H4 (cell line): ENCODE measurements at places on chromosomes 7 and 10.

GRCh38 chr10:23419655-23420329, 19.1 kb upstream of the OTUD1 start:
- DNase-seq = no peak

- DNase-seq = peak; percentile 76
Observed at GRCh38 chr7:8931906-8932646, 498.7 kb downstream of the NXPH1 start.

DNA sequence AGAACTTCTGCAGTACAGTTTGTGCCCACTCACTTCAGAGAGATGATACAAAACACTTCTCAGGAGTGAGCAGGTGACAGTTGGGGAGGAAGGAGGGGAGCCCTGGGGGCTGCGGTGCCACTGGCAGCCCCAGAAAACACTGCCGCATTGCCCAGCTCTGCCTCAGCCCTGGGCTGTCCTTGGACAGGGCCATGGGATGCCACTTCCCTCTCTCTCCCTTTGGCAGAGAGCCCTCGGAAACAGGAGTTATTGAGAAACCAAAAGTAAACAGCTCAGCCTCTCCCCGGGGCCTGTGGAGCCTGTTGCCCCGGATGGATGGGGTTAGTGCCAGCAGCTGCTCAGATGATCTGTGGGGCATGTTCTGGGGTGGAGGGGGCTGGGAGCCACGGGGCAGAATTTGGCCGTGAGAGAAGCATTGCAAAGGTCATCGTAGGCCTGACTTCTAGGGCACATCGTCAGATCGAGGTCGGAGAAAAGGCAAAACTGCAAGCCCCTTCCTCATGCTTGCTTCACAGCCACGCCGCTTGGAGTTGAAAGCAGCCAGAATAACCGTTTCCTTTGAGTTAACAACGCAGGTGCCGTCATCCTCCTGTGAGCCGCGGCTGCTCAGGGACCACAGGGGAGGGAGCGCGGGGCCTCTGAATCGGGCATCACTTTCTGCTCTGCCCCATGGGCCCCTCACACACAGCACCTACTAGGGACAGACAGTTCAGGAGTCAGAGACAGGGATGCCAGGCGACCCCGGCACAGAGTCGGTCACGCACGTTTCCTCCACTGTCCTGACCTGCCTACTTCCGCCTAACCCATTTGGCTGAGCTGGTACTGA, 256.4 kb downstream of the CAMK1D start:
- peak; percentile 66 for DNase-seq

GRCh38 chr7:81394029-81394428, 375.8 kb downstream of the HGF start:
- DNase-seq = no peak

DNA sequence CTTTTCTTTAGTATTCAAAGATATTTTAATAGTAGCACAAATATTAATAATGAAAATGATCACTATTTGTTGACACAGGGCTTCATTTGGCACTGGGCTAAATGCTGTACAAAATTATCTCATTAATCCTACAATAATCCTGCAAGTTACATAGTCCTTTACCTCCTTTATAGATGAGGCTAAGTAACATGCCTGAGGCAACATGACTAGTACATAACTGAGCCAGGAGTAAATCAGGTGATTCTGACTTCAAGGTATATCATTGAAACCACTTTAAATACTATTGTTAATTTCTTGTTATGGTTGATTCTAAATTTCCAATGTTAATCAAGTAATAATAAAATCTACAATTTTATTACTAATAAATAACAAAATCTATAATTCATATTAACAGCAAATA, 39.8 kb downstream of the SEM1 start:
- DNase-seq = no peak

GRCh38 chr10:91410638-91411371, 661 bp downstream of the HECTD2 start:
- DNase-seq = no peak

GRCh38 chr10:71103961-71104360, 108.4 kb upstream of the UNC5B start:
- no peak for DNase-seq

DNA sequence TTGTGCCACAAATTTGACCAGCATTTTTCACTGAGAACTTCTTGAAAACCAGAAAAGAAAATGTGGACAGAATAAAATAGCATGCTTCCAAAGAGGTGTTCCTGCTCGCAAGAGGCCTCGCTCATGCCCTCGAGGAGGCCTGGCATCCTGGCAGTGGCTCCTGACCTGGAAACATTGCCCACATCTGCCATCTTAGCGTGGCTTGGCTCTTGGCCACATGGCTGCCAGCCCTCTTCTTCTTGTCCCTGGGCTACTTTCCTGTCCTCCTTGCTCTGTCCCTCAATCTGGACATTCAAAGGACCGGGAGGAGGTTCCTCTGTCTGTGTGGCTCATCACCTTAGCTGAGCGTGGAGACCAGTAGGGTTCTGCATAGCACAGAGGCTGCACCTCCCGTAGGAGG, 131.6 kb upstream of the TMEM72 start:
- DNase-seq = no peak

DNA sequence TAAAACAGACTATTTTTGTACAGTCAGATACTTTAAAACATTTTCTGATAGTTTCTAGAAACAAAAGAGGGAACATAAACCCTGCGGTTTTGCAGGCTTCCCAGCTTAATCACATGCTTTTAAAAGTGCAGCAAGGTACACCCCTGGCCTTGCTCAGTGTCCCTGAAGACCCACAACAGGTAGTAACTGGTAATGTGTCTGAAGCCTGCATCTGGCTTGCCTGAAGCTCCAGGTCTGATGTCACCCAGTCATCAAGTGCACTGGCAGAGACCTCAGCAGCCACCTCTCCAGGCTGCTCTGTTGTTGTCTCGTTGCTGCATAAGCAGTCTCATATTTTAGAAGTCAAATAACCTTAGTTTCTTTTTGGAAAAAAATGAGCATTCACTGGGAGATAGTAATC, 376.1 kb upstream of the MTPN start:
- DNase-seq = no peak

- DNase-seq = no peak
Observed at GRCh38 chr10:99393683-99394082, 36.7 kb downstream of the GOT1 start.

- no peak for DNase-seq
Observed at GRCh38 chr7:3432911-3433310, 131.9 kb downstream of the SDK1 start.

DNA sequence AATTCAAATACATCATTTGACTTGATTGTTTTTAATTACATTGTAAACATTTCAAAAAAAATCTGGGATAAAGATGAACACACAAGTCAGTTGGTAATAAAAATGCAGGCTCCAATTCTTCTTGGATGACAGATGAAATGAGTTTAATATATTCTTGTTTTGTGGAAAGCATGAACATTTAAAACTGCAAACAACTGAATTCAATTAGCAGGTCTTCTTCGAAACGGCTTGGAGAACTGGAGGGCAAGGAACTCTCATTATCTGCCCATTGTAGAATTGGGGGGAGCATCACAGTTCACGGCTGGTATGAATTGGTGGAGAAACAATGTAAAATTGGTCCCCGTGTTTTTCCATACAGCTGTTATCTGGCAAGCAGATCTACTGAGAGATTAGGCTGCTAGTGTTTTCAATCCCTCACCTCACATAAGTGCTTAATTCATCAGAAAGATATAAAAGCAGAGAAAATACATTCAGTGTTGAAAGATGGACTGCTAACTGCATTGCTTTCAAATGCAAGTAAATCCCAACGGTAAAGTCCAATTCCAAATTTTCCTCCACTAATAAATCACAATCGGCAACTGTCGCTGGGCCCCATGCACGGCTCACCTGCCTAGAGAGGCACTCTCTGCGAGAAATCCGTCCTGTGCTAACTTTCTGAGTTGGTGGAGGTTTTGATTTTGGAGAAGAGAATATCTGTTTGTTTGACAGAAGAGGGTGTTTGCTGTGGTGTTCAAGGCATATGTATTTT, 199.5 kb downstream of the ZNF438 start:
- no peak for DNase-seq

- no peak for DNase-seq
Observed at GRCh38 chr7:155483245-155483644, 25.3 kb downstream of the EN2 start.

DNA sequence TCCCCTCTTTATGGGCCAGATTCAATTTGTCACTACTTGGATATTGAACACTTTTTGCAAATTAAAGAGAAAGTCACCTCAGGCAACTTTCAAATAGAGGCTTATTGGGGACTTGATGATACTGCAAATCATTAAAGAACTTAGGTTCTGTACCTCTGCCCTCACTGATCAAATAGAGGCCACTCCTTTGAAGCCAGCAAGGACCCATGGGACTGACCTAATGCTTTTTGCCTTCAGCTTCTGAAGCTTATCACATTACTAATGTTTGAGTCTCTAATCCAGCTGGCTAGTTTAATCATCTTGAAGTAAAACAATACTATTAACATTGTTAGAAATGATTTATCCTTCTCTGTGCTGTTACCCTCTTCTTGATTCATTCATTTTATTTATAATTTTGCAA, 93.0 kb upstream of the ZNF800 start:
- no peak for DNase-seq

- DNase-seq = no peak
Observed at GRCh38 chr7:83996879-83997278, 197.7 kb downstream of the SEMA3A start.

- no peak for DNase-seq
Observed at GRCh38 chr7:69545175-69545574, 53.1 kb upstream of the AUTS2 start.

- DNase-seq = no peak
Observed at GRCh38 chr7:148265896-148266295, 324.7 kb upstream of the C7orf33 start.

DNA sequence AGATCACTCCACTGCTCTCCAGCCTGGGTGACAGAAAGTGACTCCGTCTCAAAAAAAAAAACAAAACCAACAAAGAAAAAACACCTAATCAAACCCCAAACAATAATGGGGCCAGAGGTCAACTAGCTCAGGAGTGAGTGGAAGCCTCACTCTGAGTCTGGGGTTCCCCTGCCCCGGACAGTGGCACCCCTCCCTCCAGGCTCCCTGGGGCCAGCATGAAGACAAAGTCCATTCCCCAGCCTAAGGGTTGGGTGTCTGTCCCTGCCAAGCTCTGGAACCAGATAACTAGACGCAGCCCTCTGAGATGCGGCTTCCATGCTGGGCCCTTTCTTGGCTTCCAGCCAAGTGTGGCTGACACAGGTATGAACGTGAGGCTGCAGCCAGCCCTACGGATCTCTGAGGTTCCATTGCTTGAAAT, 1.7 kb upstream of the FUOM start:
- DNase-seq = no peak

- DNase-seq = no peak
Observed at GRCh38 chr10:69630651-69631400, 779 bp downstream of the FAM241B start.

DNA sequence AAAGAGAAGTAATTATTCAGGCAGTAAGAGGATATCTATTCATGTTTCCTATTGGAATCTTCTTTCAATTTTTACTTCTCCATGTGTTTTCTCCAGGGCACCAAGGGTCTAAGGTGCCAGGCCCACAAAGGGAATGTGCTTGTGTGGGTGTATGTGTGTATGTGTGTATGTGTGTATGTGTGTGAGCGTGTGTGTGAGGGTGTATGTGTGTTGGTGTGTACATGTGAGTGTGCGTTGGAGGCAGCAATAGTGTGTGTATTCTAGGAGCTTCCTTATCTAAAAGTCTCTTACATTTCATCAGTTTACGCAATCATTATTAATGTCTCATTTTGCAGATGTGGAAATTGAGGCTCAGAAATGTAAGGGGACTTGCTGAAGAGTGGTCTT, 28.3 kb downstream of the RAMP3 start:
- DNase-seq = no peak

GRCh38 chr10:89677341-89677740, 24.0 kb upstream of the KIF20B start:
- DNase-seq = no peak

DNA sequence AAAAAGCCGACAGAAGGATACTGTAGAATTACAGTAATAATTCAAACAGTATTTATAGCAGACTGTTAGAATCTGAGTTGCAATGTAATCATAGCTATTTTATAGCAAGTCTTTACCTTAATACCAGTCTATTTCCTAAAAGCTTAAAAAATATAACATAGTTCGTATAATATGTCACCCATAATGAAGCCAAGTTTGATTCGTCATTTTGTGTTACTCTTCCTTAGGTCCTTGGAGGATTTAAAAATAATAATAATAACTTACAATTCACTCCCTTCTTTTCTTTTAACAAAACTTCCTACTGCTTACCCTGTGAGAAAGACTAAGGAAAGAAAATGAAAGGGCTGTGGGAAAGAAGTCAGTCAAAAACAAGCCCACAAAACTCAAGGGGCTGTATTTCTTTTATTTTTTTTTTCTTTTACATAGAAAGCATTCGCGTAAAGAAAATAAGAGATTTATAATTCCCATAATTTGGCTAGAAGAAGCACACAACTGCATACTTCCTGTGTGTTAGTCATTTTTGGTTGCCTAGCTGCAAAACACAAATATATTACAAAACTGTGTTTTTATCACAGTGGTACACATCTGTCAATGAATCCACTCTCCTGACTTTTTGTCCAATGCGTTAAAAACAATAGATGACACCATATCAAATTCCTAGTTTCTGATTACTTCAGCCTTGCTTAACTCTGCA, 187.2 kb upstream of the CELF2 start:
- no peak for DNase-seq

GRCh38 chr10:101845893-101846292, 2.3 kb upstream of the KCNIP2 start:
- no peak for DNase-seq

DNA sequence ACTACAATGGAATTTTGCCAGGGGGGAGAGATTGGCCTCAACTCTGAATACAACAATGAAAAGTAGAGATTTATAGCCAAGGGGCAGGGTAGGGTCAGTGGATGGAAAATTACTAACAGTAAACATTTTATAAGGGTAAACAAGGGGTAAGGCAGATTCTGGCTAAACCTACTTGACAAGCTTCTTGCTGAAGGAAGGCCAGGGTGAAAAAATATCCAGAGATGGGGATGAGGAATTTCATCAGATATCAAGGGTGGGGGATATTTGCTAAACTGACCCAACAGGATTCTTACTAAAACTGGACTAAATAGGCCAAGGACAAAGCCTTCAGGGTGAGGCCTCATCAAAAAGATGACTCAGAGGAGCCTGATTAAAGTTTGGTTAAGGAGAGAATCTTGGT, 156.3 kb downstream of the RTKN2 start:
- no peak for DNase-seq

DNA sequence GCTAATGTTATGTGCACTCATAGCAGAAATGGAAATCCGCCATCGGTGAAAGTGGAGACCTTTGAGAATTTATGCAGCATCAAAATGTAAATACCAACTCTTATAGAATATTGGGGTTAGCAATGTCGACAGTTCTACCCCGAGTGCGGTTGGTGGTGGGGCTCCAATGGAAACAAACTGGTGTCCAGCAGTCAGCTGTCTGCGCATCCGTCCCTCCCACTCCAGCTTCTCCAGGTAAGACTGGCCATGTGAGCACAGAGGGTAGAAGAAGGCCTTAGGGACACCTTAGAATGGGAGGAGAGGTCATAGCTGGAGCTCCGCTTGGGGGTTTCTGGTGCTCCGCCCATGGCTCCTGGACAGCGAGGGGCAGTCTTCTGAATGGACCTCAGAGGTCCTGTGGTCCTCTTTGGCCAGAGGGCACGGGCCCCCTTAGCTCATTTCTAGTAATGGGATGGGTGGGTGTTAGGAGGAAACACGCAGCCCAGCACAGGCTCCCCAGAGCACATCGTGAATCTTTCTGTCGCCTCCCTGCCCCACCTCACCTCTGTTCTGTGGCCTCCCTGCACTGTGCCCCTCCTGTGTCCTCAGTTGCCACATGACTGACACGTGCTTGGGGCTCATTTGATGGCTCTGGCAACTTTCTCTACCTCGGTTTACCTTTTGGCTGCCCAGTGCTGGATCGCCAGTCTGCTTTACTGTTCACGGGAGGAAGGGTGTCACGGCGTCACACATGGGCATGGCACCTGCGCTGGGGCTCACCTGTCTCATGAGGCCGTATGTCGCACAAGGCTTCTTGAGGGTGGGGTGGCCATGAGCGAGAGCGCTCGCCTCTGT, 50.0 kb downstream of the MGMT start:
- no peak for DNase-seq
